ENCODE measurements at places on chromosomes 6 and 20.

GRCh38 chr6:158837684-158838625 lies 18.8 kb upstream of the EZR start:
- no peak for DNase-seq

GRCh38 chr6:163730246-163731210 lies 316.0 kb downstream of the QKI start:
- DNase-seq = no peak

- no peak for DNase-seq
Measured at GRCh38 chr6:166153966-166154365, 13.7 kb downstream of the TBXT start.

DNA sequence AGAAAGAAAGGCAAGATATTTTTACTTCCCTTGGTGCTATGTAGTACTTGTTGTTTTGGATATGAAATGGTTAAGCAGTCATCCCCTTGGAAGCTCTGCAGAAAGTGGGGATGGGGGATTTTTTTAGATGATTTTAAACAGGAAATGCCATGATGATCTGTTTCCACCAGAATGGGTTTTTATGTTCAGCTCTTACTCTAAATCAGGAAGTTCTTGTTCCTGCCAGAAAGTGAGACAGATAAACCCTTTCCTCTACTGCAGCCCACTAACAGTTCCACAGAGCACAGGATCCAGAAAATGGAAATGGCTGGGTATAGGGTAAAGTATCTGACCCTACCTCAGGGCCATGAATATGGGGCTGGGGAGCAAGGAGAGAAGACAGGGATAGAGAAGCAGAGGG lies 32.1 kb upstream of the PPP1R3G start:
- DNase-seq = peak; percentile 48

- peak; percentile 60 for DNase-seq
Measured at GRCh38 chr6:154304191-154304590, 52.4 kb downstream of the IPCEF1 start.

DNA sequence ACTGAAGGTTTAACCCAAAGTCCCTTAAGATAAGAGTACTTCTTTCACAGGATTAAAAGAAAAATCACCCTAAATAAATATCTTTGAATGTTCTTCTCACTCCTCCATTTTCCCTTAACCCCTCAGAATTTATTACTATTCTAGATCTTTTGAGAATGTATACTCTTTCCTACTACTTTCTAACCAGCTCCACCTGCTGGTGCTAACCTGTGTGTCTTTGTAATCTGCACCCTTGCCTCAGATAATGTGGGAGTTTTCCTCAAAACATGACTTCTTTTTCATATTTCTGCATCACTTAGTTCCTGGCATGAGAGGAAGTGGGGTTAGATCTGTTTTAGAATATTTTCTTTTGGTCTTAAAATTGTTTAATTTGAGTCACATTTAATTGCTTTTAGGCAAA lies 394.2 kb downstream of the BMP2 start:
- no peak for DNase-seq

DNA sequence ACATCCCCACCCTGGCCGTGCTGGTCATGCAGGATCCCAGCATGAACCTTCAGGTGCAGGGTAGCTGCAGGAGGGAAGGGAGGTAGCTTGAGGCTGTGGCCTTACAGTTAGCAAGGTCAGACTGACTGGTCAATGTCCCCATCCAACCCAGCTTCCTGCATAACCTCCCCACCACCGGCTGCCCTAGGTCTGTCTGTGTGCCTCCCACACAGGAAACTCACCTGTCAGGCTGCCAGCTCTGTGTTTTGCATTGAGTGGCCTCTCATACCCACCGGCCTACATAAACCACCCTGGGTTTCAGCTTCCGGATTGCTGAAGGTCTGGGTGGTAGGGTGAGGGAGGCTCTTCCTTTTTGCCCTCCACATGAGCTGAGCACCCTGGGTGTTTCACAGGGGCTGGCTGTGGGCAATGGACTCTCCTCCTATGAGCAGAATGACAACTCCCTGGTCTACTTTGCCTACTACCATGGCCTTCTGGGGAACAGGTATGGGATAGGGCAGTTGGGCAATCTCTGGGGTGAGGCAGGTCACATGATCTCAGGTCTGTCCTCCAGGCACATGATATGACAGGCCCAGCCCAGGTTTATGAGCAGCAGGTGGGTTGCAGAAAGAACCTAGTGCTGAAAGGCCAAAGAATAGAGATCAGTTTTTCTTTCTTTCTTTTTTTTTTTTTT lies 1.8 kb downstream of the CTSA start:
- DNase-seq = no peak

- no peak for DNase-seq
Measured at GRCh38 chr20:1696521-1697209, 39.1 kb upstream of the SIRPG start.

DNA sequence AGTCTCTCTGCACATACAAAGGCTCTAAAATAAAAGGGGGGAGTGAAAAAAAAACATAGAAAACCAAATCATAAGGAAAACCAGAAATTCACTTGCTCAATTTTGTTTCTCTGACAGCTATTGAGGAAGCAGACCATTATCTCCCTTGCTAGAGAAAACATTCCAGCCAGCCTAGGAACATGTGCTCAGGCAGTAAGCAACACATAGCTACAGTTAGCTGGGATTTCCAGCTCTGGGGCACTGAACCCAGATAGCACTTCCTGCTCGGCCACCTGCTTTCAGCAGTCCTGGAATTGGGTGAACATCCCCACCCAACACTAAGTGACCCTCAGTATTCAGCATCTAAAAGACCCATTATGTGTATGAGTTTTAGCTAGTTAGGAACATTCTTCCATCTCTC lies 61.3 kb downstream of the TNFRSF21 start:
- no peak for DNase-seq

- DNase-seq = no peak
Measured at GRCh38 chr6:123940551-123940950, 136.9 kb downstream of the NKAIN2 start.

GRCh38 chr20:31681769-31682168 lies 40.9 kb downstream of the BCL2L1 start:
- DNase-seq = no peak

GRCh38 chr6:89582669-89583325 lies 55.8 kb downstream of the LYRM2 start:
- DNase-seq = no peak

- peak; percentile 96 for DNase-seq
Measured at GRCh38 chr6:35719830-35720733, 16.8 kb upstream of the ARMC12 start.

- DNase-seq = peak; percentile 93
Measured at GRCh38 chr6:7188492-7188891, 80.7 kb downstream of the RREB1 start.

DNA sequence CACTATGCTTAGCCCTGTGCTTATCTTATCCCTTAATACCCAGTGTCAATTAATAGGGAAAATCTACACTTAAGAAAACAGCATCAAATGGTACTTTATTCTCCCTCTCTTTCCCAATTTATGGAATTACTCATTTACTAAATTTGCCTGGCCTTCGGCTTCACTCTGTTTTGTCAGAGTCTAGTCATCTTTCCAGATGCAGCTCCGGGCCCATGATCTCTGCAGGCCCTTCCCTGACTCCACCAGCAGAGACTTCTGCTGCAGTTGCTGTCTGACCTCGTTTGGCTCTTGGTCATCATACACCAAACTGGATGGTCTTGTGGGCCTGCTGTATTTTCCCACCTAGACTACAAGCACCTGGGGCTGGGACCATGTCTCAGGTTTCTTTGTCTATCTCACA lies 27.4 kb downstream of the MRS2 start:
- no peak for DNase-seq

- no peak for DNase-seq
Measured at GRCh38 chr6:110614106-110614505, 137.7 kb upstream of the SLC22A16 start.

- DNase-seq = no peak
Measured at GRCh38 chr6:133504761-133505160, 263.6 kb downstream of the EYA4 start.

GRCh38 chr6:131754715-131755567 lies 44.1 kb upstream of the CTAGE9 start:
- DNase-seq = no peak

GRCh38 chr6:137106183-137106582 lies 61.4 kb upstream of the IL20RA start:
- no peak for DNase-seq

DNA sequence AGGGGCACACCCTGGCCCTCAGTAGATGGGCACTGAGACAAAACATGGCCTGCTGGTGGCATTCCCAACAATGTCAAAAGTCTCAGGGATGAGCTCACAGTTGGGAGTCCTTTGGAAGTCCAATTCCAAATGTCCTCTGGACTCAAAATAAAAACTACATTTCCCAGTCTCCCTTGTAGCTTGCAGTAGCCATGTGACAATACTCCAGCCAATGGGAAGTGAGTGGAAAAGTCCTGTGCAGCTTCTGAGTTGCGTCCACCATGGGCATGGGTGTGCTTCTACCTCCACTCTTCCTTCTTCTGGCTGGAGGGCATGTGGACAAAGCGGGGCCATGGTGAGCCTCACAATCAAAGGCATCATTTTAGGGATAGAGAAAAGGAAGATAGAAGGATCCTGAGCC lies 5.8 kb upstream of the ADAM33 start:
- DNase-seq = no peak

DNA sequence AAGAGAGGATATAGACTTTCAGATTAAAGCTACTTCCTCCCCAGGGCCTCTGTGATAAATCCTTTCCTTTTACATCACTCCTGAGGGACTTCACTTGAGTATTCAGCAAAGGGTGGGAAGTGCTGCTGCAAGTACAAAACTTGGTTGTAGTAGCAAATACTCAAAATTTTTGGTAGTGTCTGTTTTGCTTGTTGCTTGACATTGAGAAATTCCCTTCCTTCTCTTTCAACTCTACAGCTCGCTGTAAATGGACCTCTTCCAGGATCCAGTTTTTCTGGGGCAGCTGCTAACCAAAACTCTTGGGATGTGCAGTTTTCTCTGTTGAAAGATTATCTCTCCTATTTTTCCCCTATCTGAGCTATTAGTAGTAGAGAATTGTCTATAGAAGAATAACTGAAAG lies 472.0 kb downstream of the CD109 start:
- DNase-seq = no peak

DNA sequence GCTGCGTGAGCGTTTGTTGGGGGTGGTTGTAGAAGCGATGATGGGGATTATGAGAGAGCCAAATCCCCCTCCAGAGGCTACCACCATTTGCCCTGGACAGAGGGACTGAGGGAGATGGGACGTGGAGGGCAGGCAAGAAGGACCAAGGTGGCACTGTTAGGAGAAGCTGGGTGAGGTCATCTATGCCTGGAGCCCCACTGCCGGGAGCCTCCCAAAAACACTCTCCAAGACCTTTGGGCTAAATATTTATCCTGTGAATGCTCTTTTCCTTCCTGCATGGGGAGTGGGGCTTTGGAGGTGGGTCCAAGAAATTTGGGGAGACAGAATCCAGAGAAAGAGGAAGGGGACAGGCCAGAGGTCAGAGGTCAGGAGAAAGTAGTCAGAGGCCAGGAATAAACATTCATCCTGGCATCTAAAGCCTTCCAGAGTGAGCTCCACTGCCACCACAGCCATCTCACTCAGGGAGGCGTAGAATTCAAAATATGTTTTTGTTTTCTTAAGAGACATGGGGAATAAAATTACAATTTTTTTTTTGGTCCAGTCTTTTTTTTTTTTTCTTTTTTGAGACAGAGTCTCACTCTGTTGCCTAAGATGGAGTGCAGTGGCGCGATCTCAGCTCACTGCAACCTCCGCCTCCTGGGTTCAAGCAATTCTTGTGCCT lies 17.8 kb upstream of the PTGIS start:
- no peak for DNase-seq

GRCh38 chr6:149336609-149336928 lies 19.1 kb downstream of the TAB2 start:
- no peak for DNase-seq

DNA sequence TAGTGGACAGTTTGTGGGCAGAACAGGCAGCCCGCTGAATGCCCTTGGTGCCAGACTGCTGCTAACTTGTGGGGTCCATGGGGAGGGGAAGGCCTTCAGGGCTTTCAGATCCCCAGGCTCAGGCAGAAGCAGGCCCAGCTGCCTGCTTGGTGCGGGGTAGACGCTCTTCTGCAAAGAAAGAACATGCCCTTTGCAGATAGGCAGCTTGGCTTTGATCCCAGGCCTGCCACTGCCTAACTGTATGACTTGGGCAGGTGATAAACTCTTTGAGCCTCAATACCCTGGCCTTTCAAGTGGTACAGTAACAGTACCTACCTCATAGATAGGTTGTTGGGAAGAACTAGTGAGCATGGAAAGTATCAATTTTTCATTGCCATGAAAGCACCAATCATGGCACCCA lies 28.4 kb downstream of the CHMP4B start:
- no peak for DNase-seq

DNA sequence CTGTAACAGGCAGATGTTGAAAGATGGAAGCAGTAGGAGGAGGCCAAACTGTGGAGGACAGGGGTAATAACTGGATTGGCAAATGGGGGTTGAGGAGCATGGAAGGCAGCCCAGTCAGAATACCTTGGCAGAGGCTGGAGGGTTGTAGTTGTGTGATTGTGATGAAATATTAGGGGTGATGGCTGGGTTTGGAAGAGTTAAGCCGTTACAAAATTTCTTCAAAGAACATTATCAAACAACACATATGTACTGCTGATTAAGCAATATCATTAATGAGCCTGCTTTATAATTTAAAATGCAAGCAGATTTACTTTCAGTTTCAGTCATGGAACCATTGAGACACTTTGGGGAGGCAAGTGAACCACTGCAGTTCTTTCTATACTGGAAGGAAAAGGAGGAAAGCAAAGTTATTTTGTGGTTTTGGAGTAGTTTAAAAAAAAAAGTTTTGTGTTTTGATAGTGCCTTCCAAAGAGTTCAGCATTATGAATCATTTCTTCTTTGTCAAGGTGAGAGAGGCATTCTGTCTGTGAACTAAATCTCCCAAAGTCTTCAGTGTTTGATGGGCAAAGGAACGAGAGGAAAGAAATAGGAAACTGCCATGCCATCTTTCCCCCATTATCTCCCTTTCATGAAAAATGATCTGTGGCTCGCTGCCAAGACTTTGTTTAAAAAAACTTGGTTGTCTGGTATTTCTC lies 20.7 kb downstream of the FOXO3 start:
- DNase-seq = peak; percentile 74

GRCh38 chr6:157629220-157629619 lies 193.8 kb upstream of the SNX9 start:
- DNase-seq = peak; percentile 29

DNA sequence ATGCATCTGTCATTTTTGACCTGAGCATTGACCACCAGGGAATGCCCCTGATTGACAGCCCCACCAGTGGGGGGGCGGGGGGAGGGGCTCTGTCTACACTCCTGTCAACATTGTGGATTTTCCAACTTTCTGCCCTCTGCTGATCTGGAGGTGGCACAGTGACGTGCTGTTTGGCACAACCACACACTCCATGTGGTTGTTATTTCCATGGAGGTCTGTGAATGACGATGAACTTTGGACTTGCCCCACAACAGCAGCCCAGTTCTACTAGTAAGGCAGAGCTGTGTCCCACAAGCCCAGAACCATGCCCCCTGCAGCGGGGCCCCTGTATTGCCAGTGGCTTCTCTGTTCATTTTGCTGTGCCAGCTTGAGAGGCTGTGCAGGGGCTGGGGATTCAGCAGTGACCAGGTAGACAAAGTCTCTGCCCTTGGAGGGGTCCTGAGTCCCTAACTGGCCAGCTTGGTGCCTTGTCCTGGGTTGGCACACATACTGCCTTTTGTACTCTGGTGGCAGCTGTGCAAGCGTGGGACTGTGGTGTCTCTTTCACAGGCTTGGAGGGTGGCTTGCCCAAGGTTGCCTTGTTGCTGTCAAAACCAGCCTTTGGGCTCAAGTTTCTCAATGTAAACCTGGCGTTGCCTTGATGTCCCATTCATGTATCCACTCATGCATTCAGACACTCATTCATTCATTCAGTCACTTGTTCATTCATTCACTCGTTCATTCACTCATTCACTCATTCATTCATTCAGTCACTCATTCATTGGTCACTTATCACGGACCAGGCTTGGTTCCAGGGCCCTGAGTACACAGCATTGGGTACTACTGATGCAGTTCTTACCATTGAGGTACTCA lies 108.5 kb downstream of the SYCP2 start:
- no peak for DNase-seq

All from suppressor macrophage treated with lipopolysaccharide for 4 hours (primary cell).